Brain pericyte (primary cell): ENCODE measurements at places on chromosomes 2 and 18.

GRCh38 chr18:13381331-13381730 lies 162.8 kb downstream of the LDLRAD4 start:
- DNase-seq: no peak

GRCh38 chr2:145323512-145323911 lies 803.6 kb upstream of the ZEB2 start:
- no peak for DNase-seq

- DNase-seq: peak; percentile 88
These were observed 72.3 kb downstream of the IL1R2 start for GRCh38 chr2:102063941-102064678.

GRCh38 chr2:226794751-226795171 lies 4.9 kb downstream of the IRS1 start:
- DNase-seq: peak; percentile 86

DNA sequence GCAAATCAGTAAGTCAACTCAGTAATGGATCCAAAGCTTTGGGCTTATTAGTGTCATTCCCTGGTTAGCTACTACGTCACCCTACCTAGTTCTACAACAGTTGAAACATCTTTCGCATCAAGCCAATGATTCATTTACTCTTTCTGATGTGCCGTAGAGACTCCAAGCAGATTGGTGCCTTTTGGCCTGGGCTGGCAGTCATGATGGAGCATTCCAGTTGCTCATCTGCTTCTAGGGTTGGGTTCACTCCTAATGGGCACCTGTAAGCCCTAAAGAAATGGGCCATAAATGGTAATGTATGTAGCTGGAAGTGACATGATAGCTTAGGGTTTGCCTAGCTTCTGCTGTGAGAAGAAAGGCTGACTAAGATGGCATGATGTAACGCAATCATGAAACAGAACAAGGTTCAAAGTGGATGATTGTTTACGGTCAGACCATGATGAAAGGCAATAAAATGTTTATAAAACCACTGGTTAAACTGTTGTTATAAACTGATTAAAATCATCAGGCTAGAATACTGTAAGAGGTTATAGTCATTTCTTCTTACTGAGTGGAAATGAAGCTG lies 20.4 kb upstream of the CCL20 start:
- DNase-seq: no peak

DNA sequence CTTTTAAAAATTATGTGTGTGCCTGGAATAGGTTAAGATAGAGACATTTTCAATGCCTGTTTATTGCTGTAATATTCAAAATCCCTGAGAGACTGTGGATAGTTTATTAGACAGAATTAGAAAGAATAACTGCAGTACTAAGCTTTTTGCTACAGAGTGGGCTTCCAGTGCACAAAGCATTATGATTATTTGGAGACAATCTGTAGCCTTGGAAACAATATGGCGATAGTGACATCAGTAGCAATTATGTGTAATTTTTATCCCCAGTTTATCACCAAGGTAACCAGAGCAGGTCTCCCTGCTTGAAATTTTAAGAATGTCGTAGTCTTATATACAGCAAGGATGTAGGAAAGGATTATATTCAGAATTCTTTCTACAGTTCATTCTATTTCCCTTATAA lies 100.0 kb downstream of the MYO3B start:
- no peak for DNase-seq

GRCh38 chr2:185813707-185814106 lies 75.1 kb downstream of the FSIP2 start:
- no peak for DNase-seq

DNA sequence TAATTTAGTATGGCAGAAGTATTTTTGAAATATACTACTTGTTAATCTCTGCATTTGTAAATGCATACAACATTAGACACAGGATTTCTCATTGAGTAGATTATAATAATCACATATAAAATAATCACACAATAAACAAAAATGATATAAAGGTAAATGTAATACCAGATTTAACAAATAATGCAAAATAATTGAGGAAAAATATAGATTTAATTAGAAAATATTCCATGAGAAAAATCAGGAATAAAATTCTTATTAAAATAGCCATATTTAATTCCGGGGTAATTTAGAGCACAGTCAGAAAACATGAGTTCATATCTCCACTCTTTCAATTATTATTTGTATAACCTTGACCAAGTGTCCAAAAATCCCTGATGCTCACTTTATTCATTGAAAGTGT lies 385.9 kb upstream of the SYT4 start:
- DNase-seq: no peak

GRCh38 chr2:101041413-101041812 lies 39.3 kb downstream of the RPL31 start:
- DNase-seq: no peak

DNA sequence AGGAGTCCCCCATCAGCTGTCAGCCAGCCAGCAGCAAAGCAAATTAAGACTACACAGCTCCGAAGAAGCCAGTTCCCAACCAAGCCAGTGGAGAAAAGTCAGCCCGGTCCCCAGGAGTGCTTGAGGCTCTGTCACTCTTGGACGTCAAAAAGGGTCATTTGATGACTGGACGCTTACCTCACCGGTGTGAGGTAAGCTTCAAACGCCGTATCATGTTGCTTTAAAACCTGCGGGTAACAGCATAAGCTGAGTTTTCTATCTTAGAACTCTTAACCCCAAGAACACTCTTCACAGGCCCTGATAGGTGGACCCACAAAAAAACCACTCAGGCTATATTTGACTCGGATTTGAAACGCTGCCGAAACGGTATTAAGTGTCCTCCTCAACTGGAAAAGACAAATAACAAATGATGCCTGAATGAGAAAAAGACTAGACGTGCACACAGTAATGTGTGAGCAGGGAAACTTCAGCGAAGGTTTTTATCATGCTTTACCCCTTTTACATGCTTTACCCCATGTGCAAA lies 682 bp upstream of the LNPK start:
- no peak for DNase-seq

DNA sequence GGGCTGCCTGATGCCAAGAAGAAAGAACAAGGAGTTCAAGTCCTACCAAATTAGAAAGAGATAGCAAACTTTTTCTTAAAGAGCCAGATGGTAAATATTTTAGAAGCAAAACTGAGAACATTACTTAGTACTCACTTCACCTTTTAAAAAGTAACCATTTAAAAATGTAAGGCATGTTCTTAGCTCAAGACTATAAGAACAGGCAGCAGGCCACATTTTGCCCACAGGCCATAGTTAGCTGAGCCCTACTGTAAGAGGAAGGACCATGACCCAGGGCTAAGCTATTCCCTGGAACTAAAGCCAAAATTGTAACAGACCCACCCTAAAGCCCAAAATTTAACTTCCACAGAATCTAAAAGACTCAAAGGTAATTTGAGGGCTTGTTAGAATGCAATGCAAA lies 31.3 kb downstream of the USP40 start:
- DNase-seq: no peak

DNA sequence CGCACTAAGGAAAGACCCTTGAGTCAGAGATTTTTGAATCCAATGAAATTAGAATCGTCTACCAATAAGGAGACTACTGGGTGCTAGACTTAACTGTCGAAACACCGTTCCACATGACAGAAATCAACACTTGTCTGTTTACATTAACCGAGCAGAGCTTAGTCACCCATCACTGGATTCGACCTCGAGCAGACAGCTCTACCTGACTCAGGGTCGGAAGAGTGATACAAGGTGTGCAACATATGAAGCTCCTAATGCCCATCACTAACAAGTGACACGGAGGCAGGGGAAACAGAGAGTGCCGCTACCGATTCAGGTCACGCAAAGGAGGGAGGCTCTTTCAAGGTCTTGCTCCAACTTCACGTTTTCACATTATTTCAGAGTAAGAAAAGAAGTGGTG lies 54.2 kb upstream of the FZD5 start:
- no peak for DNase-seq

DNA sequence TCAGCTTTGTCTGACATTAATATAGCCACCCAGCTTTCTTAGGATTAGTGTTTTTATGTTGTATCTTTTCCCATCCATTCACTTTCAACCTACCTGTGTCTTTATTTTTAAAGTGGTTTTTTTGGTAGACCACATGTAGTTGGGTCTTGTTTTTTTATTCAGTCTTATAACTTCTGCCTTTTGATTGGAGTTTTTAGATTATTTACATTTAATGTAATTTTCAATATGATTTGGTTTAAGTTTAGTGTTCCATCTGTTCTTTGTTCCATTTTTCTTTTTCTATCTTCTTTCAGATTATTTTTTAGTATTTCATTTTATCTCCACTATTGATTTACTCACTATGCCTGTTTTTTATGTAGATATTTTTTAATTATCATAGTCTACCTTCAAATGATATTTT lies 13.1 kb upstream of the MSTN start:
- DNase-seq: no peak

DNA sequence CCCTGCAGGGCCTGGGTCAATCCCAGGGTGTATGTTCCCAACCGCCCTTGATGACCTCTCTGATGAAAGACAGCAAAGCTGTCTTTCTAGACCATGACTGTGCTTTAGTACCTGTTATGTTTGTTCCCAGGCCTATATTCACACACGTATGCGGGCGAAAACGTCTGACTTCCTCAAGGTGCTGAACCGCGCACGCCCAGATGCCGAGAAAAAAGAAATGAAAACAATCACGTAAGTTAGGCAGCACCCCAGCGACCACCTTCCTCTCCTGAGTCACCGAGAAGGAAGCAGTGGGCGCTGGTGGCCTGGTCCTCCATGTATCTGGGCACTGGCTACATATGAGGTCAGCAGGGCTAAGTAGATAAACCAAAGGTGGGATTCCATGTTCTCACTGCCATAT lies 11.1 kb upstream of the GPBAR1 start:
- no peak for DNase-seq

DNA sequence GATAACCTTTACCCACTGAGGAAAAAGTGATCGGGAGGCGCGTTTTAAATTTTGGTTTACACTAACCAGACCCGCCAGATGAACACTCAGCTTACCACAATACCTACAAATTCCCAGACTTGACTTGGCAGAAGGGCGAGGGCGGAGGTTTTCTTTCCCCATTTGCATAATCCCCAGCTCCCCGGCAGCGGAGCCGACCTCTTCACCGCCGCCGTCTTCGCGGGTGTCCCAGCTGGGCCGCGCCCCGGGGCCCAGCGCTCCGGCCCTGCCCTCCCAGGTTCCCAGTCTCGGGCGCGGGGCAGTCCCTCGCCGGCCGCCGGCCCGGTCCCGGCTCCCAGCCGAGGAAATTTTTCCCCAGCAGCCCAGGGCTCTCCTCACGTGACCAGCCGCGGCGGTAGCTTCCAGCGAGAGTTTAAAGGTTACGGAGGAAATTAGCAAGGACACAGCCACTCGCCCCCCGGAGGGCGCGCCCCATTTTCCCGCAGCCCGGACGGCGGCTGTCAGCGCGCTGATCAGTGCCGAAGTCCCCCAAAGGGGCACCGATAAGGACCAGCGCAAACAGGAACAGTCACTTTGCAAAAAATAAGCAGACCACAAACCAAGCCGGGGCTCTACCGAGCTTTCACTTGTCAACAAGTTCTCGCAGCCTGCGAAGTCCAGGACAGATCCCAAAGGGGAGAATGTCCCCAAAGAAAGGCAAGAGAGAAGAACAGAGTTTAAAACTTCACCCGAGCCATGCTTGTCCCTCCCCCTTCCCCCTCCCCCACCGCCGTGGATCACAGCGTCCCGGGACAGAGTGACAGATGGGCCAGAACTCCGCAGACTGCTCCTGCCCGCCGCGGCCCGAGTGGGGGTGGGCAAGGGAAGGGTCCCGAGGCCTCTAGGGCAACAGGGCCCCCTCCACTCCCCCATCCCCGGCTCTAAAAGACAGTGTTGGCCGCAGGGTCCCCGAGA lies 1.3 kb upstream of the PRKCE start:
- DNase-seq: no peak

- no peak for DNase-seq
These were observed 76.9 kb downstream of the KIAA2012 start for GRCh38 chr2:202149936-202150335.

DNA sequence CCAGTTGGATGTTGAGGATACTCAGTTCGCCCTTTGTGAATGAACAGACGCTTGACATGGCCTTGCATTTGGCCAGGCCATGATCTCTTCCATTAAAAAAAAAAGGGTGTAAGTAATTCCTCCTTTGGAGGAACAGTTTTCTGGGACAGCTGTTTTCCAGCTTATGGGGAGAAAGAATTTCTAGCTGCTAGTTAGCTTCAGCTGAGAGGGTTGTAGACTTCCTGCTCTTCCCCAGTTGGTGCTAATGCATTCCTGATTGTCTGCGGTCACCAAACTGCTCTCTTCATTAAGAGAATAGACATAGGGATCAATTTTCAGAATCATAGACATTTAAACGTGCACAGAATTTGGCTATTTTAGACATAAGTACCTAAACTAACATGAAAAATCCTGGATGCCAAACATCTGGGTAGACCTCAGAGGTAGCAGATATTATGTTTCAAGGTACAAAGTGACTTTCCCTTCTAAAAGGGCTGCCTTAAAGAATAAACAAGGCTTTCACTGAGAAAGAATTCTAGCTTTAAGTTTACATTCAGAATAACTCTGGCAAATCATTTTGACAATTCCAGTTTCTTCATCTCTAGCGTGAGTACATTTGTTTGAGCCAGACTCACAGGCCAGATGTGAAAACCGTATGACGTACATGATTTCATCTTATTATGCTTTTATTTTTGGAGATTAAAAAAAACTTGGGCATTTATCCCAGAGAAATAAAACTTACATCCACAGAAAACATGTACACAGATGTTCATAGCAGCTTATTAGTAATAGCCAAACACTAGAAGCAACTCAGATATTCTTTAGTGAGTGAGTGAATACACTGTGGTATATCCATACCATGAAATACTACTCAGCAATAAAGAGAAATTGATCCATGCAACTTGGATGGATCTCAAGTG lies 71.2 kb downstream of the MAIP1 start:
- DNase-seq: no peak

DNA sequence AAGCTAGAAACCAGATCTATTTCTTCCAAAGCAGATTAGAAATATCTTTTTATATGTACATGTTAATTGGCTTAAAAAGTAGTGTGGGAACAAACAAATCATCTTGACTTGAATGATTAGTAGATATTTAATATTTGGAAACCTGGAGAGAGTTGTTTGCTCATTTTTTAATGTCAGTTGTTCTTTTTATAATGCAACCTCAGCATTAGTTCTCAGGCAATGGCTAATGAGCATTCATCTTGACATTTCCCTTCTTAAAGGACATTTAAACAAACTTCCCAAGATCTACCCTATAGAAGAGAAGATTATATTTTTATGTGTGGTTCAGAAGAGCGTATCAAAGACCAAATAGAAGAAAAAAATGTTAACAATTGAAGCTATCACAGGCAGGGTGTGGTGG lies 334.0 kb downstream of the CTNNA2 start:
- DNase-seq: no peak

GRCh38 chr2:7844414-7844965 lies 837.4 kb upstream of the ID2 start:
- DNase-seq: no peak

- no peak for DNase-seq
These were observed 291.8 kb downstream of the NEDD4L start for GRCh38 chr18:58335821-58336220.

DNA sequence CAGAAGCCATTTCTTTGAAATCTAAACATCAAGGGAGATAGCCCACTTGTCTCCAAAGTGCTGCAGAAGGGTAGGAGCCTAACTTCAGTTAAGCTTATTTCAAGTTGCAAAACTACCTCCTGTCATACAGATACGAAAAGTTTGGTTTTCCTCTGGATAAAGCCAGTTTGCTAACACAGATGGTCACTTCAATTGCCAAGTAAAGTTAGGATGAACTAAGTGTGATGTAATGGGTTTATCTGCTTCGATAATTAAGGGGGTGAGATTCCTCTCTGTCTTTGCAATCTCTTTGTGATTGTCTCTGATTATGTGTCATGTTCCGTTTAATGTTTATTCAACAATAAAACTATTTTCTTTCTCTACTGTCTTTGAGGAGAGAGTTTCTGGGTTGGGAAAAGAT lies 156.4 kb downstream of the SLC39A10 start:
- DNase-seq: no peak
